Cardiac fibroblast (primary cell): ENCODE measurements at places on chromosomes 3 and 15.

DNA sequence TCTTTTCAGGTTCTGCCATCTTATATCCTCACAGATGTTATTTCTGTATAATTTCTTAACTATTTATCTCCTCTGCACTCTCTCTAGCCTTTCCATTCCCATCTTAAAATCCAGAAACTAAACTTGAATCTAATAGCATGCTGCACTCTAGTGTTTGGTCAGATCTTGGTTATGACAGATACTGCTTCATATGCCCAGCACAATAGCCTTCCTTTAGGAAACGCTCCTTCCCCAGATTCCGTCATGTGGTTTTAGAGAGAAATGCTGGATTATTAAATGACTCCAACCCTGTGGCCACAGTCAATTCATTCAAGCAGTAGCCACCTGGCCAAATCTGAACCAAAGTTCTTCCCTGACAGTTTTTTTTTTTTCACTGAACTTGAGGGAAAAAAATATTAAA lies 19.4 kb downstream of the RASGRP1 start:
- DNase-seq = peak; percentile 21

- DNase-seq = no peak
Measured at GRCh38 chr3:79885407-79885806, 117.6 kb upstream of the ROBO1 start.

- no peak for DNase-seq
Measured at GRCh38 chr3:142601713-142602112, 5.5 kb downstream of the PLS1 start.

DNA sequence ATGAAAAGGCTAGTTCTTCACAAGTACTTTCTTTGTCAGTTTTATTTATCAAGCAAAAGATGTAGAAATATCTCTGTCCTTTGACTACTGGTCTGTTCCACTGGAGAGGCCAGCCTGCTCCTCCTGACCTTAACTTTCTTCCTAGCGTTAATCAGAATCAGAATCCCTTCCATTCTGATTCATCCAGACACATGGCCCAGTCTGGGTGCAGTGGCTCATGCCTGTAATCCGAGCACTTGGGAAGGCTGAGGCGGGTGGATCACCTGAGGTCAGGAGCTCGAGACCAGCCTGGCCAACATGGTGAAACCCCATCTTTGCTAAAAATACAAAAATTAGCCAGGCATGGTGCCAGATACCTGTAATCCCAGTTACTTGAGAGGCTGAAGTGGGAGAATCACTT lies 32.0 kb upstream of the MANF start:
- no peak for DNase-seq

GRCh38 chr3:14876921-14877333 lies 58.2 kb downstream of the FGD5 start:
- DNase-seq = no peak
